ENCODE measurements at places on chromosomes 16 and 17. TPM values are rescaled to one million over a fixed set of nuclear protein-coding genes. Genes with fewer than 3 reads are reported as not detected.
A peak's percentile ranks its signal among the peaks of the same experiment; 100 is the strongest.

DNA sequence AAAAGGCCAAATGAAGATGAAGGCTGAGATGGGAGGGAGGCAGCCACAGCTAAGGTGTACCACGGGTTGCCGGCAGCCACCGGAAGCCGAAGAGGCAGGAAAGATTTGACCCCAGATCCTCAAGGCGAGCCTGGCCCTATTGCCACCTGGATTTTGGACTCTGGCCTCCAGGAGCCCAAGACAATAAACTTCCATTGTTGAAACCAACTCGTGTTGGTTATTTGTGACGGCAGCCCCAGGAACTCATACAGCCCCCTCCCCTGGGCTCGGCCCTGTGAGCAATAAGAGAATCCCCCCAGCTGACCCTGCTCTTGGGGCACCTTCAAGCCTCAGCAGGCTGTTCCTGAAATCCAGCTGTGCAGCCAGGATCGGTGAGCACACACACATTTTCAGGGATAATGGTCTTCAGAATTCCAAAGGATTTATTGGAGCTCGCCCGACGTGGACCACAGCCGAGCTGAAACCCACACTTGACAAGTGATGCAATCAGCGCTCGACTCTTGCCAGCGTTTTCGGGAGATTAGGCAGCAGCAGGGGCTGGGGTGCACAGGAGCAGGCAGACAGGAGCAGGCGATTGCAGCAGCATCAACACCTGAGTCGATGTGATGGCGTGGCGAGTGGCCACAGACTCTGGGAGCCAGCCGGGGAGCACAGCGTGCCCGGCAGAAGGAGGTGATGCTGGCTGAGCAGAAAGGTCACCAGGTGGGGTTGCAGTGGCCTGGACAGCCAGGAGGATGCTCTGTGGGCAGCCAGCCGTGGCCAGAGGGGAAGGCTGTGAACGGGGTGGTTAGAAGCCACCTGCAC, 22.4 kb upstream of the CBX4 start:
- DNase-seq: peak; percentile 41

GRCh38 chr17:63701868-63702720, 2.2 kb upstream of the LIMD2 start:
- peak; percentile 42 for DNase-seq

DNA sequence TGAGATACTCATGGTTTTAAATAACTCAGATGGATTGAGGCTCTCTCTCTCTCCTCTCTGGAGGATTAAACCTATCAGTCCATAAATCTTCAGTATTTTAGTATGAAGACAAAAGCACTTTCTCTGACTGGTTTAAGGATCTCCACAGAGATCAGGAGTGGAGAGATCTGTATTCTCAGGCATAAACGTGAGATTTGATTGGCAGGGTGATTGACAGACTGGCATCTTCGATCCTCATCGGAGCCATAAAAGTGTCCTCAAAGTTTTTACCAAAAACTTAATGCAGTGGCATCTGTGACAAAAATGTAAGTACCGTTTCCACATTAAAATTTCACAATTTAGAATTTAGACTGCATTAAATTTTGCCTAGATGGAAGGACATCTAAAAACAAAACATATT, 870.1 kb downstream of the KCNJ2 start:
- DNase-seq: no peak

DNA sequence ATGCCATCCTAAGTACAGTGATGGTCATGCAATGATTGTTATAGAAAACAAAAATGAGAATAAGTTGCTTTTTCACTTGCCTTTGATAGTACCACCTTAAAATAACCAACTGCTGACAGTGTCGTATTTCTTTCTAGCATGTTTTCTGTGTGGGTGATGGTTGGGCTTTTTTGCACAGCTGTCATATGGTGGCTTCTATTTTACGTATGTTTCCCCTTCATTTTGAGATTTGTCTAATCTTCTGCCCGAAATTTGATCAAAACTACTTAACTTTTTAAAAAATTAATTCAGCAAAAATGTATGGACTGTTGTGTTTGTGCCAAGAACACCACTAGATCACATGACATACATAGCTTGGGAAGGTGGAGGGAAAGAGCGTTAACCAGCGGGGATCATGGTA, 90.7 kb downstream of the CLEC16A start:
- DNase-seq: no peak

DNA sequence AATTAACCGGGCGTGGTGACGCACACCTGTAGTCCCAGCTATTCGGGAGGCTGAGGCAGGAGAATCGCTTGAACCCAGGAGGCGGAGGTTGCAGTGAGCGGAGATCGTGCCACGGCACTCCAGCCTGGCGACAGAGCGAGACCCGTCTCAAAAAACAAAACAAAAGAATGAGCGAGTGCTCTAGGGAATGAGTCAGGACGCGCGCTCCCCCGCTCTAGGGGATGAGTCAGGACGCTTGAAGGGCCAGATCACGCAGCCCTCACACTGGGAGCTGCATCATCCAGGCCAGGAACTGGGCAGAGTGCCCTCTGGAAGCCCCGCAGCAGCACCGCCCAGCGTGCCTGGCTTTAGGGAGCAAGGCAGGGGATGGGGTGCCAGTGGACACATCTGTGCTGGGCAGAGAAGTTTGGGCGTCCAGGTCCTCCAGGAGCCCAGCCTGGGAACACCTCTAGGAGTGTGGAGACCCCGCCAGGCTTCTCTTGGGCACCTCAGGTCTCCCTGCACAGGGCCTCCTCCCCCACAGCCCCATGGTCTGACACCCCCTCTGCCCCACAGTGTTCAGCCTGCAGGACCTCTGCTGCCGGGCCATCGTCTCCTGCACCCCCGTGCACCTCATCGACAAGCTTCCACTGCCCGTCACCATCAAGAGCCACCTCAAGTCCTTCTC, 3.9 kb upstream of the WFIKKN1 start:
- no peak for DNase-seq

DNA sequence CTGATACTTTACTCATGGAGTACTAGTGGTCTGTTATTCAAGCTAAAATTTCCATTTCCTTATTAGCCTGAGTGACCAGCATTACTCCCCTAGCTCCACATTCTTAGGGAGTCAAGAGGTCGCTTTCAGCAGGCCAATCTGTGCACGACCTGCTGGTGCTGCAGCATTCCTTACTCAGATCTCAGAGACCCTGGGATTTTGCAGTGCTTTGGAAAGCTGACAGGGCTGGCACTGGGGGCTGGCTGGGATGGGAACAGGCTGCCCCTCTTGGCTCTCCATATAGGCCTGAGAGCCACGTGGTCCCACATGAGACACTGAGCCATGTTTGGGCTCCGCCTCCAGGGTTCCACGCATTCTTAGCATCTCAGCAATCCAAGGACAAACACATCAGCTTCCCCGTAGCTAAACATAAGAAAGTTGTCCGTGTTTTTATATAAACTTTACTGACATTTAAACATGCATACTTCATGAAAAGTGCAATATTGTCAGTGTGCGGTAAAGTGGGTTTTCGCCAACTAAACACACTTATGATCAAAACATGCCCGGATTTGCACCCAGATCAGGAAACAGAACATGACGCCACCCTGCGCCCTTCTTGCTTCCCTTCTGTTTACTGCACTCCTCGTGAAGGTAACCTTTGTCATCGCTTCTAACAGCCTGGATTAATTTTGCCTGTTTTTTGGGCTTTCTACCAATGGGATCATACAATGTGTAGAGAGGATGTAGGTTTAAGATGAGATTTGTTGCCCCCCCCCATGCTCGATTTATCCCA, 254.5 kb upstream of the CACNG5 start:
- DNase-seq: peak; percentile 29

DNA sequence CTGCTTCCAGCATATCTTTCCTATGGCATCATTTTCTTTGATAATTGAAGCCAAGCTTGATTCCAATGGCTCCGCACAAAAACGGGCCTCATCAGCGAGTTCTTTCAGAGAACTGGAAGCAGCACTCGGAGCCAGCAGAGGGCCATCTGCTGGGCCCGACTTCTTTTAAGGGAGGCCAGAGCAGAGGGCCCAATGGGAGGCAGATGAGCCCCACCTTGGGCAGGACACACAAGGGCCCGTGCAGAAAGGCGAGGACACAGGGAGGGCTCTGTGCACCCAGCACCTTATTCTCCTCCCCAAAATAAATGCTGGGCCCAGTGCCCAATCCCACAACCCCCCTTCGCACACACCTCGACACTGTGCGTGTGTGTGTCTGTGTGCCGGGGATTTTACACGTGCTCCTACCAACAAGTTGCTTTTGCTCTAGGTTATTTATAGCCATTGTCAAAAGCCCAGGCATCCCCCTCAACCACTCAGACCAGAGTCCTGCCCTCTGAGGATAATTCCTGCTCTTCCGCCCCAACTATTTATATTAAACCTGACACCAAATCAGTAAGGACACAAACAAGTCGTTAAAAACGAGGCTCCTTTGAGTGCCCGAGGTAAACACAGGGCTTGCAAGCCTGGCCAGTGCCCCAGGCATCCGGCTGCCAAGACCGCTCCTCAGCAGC, 6.8 kb downstream of the AXIN2 start:
- DNase-seq: peak; percentile 48

DNA sequence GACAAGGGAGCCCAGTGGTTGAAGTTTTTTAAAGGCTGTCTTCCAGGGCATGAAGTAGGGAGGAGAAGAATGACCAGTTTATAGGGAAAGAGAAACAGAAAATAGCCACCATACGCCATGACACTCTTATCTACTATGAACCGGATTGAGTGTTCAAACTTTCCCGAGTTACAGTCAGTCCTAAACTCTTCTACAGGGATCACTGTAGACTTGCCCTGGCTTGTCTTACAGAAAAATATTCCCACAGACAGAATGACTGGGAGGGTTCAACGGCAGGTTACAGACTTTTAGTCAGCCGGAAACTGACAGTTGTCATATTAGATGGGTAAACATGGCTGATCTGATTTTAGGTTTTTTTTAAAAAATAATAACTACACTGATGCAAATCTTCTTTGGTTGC, 662.5 kb upstream of the SOX9 start:
- no peak for DNase-seq

DNA sequence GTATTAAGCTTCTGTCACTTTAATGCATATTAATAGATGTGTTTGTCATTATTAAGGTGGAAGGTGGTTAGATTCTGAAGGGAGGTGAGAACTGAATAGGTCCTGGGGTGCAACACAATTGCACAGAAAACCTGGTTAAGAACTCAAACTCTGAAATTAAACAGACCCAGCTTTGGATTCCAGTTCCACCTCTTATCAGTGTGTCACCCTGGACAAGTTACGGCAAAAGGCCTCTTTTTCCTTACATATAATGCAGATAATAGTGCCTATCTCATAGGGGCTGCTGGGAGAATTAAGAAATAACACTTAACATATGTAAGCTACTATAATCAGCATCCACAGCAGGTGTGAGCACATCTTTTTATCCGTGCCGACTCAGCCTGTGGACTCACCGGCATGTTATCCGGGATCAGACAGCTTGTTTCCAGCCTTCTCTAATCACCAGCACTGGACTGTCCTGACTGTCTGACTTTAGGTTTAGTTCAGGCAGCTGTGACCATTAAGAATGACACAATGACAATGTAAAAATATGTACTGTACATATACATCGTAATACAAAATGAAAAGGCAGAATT, 31.4 kb downstream of the TEX2 start:
- DNase-seq: no peak

DNA sequence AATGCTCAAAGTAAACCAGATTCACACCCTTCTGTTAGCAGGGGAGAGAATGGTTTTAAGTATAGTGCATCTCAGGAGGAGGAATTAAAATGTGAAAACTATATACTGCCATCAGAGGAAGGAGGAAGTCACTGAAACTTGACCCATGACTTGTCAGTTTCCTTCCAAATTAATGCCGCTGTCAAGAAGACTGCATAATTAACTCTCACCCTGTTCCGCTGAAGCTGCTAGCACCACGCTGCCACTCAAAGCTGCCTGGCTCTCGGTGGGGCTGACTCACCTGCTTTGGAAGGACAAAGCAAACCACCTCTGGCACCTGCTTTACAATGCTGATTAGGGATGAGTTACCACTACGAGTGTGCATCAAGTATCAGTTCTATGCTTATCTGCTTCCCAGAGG, 37.8 kb upstream of the ULK2 start:
- no peak for DNase-seq

GRCh38 chr16:75647112-75647491, 363 bp downstream of the KARS1 start:
- DNase-seq: no peak

GRCh38 chr17:76738468-76738850, 540 bp downstream of the MFSD11 start:
- no peak for DNase-seq

The HNF1B gene
- 34.8 TPM for total RNA-seq

The ADAD2 gene
- not detected for total RNA-seq

The NR1D1 gene
- 18.8 TPM for total RNA-seq

The IFI35 gene
- total RNA-seq: 25.9 TPM
